ENCODE measurements at places on chromosomes 3 and 15.
A peak's percentile ranks its signal among the peaks of the same experiment; 100 is the strongest.

- peak; percentile 9 for DNase-seq
- no peaks in the 10 kb centered on the region for H3K4me1 ChIP-seq
- H3K27ac ChIP-seq = no peak overlapping the region
- no peaks in the 10 kb centered on the region for H3K36me3 ChIP-seq
- no peak overlapping the region for H3K4me3 ChIP-seq
Measured at GRCh38 chr3:184734903-184735701, 23.2 kb upstream of the MAGEF1 start.

GRCh38 chr15:63226155-63226883 is 36.9 kb downstream of the RAB8B start:
- no peak overlapping the region for H3K27ac ChIP-seq
- no peaks in the 10 kb centered on the region for H3K36me3 ChIP-seq
- DNase-seq = no peak
- no peak overlapping the region for H3K4me3 ChIP-seq
- H3K27me3 ChIP-seq = no peaks in the 10 kb centered on the region

DNA sequence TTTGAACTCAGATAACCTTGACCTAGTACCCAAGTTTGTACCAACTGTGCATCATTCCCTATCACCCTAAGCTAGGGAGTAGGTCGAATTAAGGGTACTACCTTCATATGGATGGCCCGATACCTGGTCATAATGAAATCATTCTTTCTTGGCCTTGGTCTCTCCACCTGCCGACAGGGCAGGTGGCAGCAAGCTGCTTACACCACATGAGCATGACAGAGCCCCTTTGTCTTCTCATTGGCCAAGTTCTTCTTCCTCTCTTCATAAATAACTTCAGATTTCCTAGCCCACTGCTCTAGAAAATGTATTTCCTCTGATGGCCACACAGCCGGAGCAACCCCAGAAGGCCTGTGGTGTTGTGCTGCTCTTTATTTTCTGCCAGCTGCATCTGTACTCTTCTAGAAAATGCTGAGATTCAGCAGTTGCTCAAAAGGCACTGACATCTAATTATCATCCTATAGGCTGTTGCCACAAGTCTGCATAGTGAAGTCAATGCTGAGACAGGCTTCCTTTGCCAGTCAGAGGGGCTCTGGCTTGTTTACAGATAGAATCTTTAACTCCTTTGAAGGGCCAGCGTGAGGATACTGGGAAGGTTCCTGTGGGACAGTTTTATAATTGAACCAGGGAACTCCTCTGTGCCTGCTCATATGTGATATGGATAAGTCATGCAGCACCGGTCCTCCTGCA is 304.2 kb downstream of the PTPRG start:
- H3K27ac ChIP-seq = no peak overlapping the region
- H3K4me1 ChIP-seq = no peaks in the 10 kb centered on the region
- H3K4me3 ChIP-seq = no peak overlapping the region
- H3K27me3 ChIP-seq = no peaks in the 10 kb centered on the region
- DNase-seq = no peak

- no peak overlapping the region for H3K27ac ChIP-seq
- no peaks in the 10 kb centered on the region for H3K27me3 ChIP-seq
- H3K4me1 ChIP-seq = no peaks in the 10 kb centered on the region
Measured at GRCh38 chr3:168984872-168985271, 678.6 kb downstream of the MECOM start.

DNA sequence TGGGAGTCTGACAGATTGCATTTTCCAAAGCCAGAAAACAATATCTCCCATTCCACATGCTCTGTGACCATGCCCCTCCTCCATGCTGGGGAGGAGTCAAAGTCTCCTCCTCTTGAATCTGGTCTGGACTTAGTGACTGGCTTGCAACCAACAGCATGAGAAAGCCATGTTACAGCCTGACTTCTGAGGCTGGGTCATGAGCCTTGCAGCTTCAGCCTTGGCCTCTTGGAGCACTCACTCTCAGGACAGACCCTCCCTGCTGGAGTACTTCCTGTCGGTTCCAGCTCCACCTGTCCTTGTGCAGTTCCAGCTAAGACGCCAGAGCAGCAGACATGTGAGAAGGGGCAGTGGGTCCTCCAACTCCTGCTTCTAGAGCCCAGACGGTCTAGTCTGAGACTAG is 49.7 kb upstream of the RBSN start:
- H3K27ac ChIP-seq = no peak overlapping the region
- no peaks in the 10 kb centered on the region for H3K36me3 ChIP-seq
- H3K4me1 ChIP-seq = no peaks in the 10 kb centered on the region
- DNase-seq = no peak
- no peaks in the 10 kb centered on the region for H3K27me3 ChIP-seq

All from breast epithelium (tissue), 4 donors.